ENCODE measurements at places on chromosomes 7 and 10. TPM values are rescaled to one million over a fixed set of nuclear protein-coding genes. Genes with fewer than 3 reads are reported as not detected.

The CALHM3 gene
- 0.52 TPM for total RNA-seq

The MYO1G gene
- 2.3 TPM for total RNA-seq

- DNase-seq = no peak
Measured at GRCh38 chr7:15571301-15571878, 9.6 kb upstream of the AGMO start.

The SAMD9L gene
- total RNA-seq = 5.4 TPM

- no peak for DNase-seq
Measured at GRCh38 chr10:6721480-6721879, 141.4 kb upstream of the PRKCQ start.

The CTAGE8 gene
- total RNA-seq = not detected

DNA sequence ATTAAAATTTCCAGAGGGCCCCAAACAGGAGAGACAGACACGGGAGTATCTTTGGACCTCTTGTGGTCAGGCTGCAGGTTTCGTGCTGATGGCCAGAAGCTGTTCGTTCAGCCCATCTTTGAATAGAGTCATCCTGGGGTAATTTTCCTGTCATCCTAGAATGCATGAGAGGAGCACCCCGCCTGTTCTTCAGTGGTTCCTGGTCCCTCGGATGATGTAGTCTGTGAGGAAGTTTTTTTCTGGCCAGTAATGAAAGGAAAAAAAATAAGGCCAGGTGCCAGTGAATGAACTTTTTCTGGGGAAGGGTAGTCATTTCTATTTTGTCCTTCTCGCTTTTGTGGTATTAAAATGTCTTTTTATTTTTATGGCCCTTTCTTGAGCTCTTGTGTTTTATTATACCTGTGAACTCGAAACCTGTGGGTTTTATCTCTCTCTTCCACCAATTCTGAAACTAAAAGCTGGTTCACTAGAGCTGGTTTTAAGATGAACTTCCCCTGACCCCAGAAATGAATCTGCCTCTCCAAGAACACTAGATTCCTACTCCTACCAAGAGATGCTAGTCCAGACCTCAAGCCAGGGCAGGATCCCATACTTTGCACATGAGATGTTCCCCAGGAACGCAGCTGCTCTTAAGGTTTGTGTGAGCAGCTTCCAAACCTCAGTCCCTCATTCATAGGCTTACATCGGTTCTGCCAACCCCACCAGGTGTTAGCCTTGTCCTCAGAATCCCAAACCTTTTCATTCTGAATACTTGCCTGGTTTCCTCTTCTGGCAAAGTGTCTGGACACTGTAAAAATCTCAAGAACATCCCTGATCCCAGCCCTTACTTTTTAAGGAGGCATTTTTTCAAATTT, 15.4 kb upstream of the MEST start:
- no peak for DNase-seq

DNA sequence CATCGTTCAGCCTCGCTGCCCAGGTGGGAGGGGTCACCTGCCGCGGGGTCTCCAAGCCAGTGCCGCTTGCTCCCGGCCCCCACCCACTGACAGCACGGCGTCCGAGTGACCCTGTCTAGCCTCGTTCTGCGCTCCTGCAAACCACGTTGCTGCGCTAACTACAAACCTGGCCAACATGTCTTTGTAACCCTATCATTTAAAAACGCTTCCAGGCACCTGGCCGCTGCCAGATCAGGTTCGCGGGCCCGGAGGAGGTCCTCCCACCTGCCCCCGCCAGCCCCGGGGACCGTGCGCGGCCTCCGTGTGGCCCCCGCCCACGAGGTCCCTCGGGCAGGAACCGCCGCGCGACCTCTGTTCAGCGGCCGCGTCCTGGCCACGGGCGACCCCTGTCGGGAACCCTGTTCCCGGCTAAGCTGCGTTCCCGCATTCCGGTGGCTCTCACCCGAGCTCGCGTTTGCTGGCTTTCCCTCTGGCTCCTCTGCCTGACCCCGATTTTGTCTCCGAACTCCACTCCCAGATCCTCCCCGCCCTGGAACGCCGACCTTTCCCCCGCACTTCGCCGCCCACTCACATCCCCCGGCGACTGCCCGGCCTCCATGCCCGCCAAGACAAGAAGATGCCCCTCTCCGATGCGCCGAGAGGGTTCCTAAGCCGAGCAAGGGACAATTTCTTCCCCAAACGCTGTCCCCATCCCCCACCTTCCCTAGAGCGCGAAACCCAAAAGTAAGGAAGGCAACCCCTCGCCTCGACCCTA, 2.4 kb downstream of the SFMBT2 start:
- peak; percentile 44 for DNase-seq

The VSIR gene
- total RNA-seq = 17.1 TPM

The SLC39A12 gene
- total RNA-seq = not detected

The VIPR2 gene
- 18.2 TPM for total RNA-seq

The ANXA8L1 gene
- total RNA-seq = not detected

The CPA4 gene
- 9.6 TPM for total RNA-seq
